ENCODE measurements at places on chromosomes 16 and 17.

- no peak for DNase-seq
Measured at GRCh38 chr17:41885733-41886132, 20.5 kb upstream of the KLHL11 start.

GRCh38 chr17:59372138-59372751 lies 40.8 kb downstream of the YPEL2 start:
- DNase-seq = no peak

- DNase-seq = no peak
Measured at GRCh38 chr16:642189-643049, 791 bp downstream of the MCRIP2 start.

GRCh38 chr17:44167181-44167861 lies 3.2 kb upstream of the ASB16 start:
- DNase-seq = no peak

- no peak for DNase-seq
Measured at GRCh38 chr17:13311306-13311705, 290.4 kb downstream of the HS3ST3A1 start.

- DNase-seq = no peak
Measured at GRCh38 chr17:3792481-3792880, 8.5 kb downstream of the ITGAE start.

DNA sequence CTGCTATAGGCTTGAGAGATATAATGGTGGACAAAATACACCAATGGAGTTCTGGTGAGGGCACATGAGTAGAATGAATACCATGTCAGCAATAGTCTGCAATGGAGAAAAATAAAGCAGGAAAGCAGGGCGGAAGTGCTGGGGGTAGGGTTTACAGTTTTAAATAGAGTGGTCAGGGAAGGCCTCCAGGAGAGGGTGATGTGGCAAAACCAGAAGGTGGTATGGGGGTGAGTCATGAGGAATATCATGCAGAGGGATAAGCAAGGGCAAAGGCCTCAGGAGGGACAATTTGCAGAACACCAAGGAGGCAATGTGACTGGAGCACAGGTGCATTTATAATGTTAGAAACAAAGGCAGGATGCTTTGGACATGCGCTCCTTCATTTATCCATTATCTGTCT lies 102.0 kb downstream of the ITFG1 start:
- no peak for DNase-seq

DNA sequence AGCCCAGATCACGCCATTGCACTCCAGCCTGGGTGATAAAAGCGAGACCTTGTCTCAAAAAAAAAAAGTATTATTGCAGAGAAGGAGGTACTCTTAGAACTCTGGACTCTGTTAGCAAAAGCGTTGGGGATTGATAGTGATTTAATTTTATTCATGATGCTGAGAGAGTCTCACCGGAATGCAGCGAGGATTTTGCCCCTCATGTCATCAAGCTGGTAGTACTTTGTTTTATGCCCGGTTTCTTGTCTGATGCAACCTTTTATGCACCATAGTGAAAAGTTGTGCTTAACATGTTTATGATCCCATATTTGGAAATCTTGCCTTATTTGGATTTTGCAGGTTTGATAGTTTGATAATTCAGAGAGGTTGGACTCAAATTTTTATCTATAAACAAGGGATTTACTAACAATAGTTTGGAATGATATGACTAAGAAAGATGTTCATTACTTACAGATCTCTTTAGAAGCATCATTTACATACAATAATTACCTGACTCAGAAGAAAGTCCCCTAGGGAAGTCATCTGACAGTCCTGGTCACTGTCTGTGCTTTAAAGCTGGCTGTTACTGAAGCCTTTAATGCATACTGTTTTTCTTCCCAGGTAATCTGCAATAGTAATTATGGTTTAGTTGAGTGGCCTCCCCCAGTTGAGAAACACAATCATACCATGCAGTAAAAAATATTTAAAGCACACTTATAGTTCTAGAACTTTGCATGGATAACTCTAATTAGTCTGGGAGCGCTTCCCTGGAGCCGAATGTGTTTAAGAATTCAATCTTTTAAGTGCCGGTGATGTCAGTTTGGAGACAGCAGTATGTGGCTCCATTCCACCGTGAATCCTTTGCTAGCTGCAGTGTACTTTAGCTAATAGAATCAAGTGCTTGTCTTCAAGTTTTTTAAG lies 120.9 kb downstream of the PRKCA start:
- DNase-seq = no peak

DNA sequence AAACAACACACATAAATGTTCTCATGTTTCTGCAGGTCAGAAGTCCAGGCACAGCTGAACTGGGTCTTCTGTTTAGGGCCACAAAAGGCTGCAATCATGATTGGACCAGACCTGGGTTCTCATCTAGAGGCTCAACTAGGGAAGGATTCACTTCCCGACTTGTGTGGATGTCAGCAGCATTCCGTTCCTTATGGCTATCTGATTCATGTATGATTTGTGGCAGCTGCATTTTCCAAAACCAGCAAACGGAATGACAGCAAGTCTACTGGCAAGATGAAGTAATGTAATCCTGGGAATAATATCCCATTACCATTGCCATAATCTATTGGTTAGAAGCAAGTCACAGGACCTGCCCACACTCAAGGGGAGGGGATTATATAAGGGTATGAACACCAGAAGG lies 22.1 kb downstream of the CEP112 start:
- no peak for DNase-seq

DNA sequence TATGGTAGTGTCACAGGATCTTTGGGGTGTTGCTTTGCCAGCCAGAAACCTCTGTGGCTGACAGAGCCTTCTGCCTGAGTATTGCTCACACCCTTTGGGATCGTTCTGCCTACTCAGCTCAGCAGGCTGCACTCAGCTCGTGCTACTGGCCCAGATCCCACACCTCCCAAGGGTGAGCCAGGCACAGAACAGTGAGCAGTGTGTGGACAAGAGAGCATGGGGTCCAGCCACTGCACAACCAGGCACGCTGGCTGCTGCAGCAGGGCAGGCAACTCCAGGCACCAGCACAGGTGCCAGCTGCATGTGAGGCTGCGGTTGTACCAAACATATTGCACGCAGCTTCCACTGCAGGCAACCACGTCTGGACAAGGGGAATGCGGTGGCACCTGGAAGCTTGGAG lies 84.9 kb downstream of the CYB561 start:
- DNase-seq = no peak

DNA sequence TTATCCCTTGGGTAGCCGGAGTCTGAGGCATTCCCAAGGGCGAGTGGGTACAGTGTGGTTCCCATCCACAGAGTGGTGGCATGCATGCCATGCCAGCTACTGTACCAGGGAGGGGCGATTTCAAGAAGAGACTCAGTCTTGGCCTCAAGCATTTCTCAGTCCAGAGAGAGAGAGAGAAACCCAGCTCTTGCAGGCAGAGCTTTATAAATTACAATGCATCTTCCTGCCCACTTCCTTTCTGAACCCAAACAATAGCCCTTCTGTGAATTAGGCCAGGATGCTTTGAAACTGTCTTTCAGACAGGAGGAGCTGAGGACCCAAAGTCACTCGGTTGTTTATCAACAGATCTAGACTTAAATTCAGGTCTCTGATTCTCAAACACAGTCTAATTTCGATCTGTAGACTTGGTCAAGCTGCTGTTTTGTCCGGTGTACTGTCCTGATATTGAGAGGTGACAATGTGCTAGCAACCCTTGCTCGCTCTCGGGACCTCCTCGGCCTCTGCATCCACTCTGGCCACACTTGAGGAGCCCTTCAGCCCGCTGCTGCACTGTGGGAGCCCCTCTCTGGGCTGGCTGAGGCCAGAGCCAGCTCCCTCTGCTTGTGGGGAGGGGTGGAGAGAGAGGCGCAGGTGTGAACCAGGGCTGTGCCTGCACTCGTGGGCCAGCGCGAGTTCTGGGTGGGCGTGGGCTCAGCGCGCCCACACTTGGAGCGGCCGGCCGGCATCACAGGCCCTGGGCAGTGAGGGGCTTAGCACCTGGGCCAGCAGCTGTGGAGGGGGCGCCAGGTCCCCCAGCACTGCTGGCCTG lies 408.0 kb downstream of the UTP18 start:
- no peak for DNase-seq
